Trophoblast cell (in vitro differentiated cells and primary cell): ENCODE measurements at places on chromosomes 2 and 18.

GRCh38 chr2:237293978-237294377, 120.0 kb downstream of the COL6A3 start:
- no peak overlapping the region for H3K4me3 ChIP-seq
- H3K27ac ChIP-seq, result no peak overlapping the region
- peaks cover 17% of the 10 kb centered on the region for H3K4me1 ChIP-seq
- DNase-seq, result peak; percentile 19
- no peaks in the 10 kb centered on the region for H3K36me3 ChIP-seq

GRCh38 chr2:68912111-68912510, 40.6 kb downstream of the GKN2 start:
- peaks cover 2% of the 10 kb centered on the region for H3K4me1 ChIP-seq
- H3K4me3 ChIP-seq, result no peak overlapping the region
- H3K27me3 ChIP-seq, result no peaks in the 10 kb centered on the region

DNA sequence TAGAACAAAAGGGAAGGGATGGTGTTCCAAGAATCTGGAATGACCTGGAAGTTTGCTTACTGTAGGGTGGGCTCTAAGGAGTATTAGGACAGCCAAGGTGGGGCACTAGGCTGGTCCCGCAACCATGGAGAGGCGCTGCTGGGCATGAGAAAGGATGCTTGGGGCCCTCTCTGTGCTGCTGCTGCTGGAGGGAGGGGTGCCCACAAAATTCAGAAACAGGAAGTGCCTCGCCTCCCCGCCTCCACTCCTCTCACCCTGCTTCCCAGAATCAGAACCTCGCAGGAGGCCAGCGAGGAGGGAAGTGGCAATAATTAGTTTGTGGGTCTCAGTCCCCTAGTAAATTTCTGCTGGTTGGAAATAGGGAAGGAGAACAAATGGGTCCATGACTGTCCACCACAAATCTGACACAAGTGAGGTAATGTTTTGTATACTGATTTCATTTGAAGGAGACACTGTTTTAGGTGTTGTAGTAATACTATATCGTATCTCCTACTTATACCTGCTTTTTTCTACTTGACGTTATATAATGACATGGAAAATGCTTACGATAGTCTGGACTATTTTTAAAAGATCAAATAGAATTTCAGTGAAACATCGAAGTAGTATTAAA, 7.9 kb upstream of the PDCL3 start:
- H3K27me3 ChIP-seq, result no peaks in the 10 kb centered on the region
- DNase-seq, result no peak
- no peaks in the 10 kb centered on the region for H3K36me3 ChIP-seq
- no peaks in the 10 kb centered on the region for H3K4me1 ChIP-seq
- no peak overlapping the region for H3K4me3 ChIP-seq

GRCh38 chr18:8326763-8327394, 282.4 kb upstream of the RAB12 start:
- no peaks in the 10 kb centered on the region for H3K36me3 ChIP-seq
- no peak overlapping the region for H3K27ac ChIP-seq
- no peaks in the 10 kb centered on the region for H3K4me1 ChIP-seq
- no peaks in the 10 kb centered on the region for H3K27me3 ChIP-seq
